ENCODE measurements at places on chromosomes 4 and X.

GRCh38 chr4:79042079-79042674 lies 102.9 kb upstream of the PAQR3 start:
- DNase-seq, result peak; percentile 2

DNA sequence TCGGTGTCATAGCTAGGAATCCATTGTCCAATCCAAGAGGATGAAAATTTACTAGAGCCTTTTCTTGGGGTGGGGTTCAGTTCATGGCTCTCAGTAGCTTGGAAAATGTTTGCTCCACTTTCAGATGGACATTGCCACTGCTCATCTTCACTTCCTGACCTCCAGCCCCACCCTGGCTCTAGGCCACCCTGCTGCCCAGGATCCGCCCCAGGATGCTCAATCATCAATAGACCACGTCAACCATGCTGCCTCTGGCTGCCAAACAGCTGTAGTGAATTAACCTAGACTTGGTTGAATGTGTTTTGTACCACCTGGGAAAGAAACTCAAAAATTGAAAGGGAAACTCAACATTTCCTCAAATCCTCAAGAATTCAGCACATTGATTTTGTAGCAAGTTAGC lies 37.2 kb upstream of the HSD17B10 start:
- DNase-seq, result no peak

GRCh38 chrX:68666580-68666979 lies 19.1 kb downstream of the STARD8 start:
- no peak for DNase-seq

DNA sequence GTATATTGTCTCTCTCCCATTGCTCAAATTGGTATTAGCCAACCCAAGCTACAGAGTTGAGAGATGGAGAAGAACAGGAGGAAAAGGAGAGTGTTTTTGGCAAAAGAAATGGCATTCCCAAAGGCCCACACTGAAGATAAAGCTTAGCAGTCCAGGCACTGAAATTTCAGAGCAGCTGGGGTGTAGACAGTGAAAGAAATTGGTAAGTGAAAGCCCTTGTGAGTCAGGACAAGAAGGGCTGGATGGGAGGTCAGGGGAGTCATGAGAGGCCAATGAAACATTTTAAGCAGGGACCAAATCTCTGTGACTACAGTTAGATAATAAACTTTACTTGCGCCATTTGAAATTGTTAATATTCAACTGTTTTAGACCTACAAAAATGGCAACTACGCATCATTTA lies 177.7 kb downstream of the ADAMTS3 start:
- DNase-seq, result no peak

Measured in cerebellar nuclear complex (tissue), 1 donor.